ENCODE measurements at places on chromosomes 13 and 19. TPM values are rescaled to one million over a fixed set of nuclear protein-coding genes. Genes with fewer than 3 reads are reported as not detected.
A peak's percentile ranks its signal among the peaks of the same experiment; 100 is the strongest.

Gene ERCC1
- 86.2 TPM for total RNA-seq

- DNase-seq: no peak
These were observed 27.2 kb downstream of the CAPN12 start for GRCh38 chr19:38717051-38717450.

GRCh38 chr19:41001243-41001971 is 10.3 kb downstream of the CYP2B6 start:
- no peak for DNase-seq

Gene ATG4D
- 47.1 TPM for total RNA-seq

DNA sequence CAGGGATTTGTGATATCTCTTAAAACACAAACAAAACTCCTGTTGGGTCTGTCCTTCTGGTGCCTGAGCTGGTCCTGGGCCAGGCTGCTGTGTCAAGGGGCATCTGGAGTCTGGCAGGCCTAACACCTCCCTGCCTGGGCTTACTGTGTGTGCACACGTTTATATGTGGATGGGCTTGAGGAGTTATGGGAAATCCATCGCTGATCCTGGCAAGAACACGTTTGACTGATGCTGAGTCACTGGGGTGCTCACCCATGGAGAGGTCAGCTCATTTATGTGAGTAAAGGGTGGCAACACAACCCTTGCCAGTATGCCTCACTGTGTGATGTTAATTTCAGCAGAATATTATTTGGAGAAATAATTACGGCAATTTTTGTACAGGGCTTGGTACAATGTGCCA is 44.5 kb upstream of the PCDH8 start:
- DNase-seq: no peak

DNA sequence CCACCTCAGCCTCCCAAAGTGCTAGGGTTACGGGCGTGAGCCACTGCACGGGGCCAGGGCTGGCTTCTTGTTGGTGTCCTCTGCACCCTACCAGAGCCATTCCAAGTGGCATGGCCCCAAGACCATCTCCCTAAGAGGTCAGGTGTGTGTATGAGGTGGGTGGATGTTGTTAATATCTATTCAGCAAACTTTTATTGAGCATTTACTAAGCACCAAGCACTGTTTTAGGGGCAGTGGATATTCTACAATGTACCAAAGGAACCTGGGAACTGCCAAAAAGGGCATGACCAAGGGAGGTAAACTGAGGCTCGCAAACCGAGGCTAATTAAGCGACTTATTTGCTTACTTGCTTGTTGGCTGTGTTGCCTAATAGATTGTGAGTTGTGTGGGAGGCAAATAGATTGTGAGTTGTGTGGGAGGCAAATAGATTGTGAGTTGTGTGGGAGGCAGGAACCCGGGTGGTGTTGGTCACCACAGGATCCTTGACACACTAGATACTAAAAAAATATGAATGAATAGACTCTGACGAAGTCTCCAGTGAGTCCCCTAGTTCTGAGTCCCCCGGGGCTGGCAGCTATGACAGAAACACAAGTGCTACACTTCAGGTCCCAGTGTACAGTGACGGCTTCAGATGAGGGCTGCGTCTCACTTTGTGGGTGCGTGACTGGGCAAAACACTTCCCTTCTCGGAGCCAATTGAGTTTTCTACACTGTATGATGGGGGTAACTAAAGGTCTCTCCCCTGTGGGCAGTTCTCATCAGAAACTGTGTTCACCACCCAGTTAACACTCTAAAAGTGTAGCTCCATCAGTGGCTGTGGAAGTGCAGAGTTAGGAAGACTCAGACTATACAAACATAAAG is 5.0 kb upstream of the BICRA start:
- no peak for DNase-seq

DNA sequence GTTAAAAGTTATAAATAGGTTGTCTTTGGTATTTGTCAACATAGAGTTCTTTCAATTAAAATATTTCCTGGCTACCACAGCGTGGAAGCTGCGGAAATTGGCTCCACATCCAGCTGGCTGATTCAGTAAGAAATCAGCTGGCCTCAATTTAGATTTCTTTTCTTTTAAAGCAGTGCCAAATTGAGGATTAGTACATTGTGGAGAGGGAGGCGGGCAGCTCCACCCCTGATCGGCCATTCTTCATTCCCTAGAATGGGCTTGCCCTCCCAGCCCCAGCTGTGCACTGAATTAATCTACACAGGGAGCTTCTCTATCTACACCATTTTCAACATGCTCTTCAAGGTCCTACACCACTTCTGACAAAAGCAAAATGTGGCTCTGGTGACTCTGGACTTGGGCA is 624.8 kb downstream of the DACH1 start:
- DNase-seq: no peak

Gene EDDM13
- total RNA-seq: 0.46 TPM

Gene NCR1
- 0.65 TPM for total RNA-seq

GRCh38 chr13:90498096-90498495 is 849.4 kb upstream of the MIR17HG start:
- no peak for DNase-seq

Gene IGFL3
- total RNA-seq: not detected

GRCh38 chr13:60327511-60327910 is 69.5 kb upstream of the TDRD3 start:
- DNase-seq: no peak

DNA sequence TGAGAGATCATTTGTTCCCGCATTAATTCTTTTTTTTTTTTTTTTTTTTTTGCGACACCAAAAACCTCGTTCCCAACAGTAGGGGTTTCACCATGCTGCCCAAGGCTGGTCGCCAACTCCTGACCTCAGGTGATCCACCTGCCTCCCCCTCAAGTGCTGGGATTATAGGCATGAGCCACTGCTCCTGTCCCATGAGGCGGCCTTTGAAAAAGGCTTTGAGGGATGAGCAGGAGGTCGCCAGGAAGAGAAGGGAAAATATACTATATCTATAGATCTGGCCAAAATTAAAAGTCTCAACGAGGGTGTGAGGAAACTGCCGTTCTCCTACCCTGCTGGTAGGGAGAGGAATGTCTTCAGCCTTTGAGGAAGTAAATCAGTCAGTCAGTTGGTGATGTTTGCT is 26.2 kb downstream of the ZNF473 start:
- DNase-seq: no peak

Gene CYP2A7
- not detected for total RNA-seq

DNA sequence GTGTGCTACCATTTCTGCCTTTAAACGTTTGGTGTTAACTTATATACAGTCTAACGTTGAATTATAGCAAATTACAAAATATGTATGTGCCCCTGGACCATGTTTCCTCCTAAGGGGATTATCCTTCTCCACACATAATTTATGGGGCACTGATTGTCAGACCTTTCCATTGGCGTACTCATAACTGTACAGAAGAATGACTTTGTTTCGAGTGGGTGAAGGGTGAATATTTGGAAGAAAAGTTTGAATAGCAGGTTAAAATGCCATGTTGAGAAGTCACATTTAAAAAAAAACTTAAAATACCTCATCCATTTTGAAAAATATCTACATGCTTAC is 58.8 kb downstream of the SLC10A2 start:
- no peak for DNase-seq

Gene GNA15
- total RNA-seq: 19.9 TPM

- DNase-seq: no peak
These were observed 7.5 kb downstream of the KLF16 start for GRCh38 chr19:1855828-1856255.

Gene ATP1A3
- 4.9 TPM for total RNA-seq

Gene ZNF135
- total RNA-seq: 0.27 TPM

Gene SPACA4
- total RNA-seq: not detected

DNA sequence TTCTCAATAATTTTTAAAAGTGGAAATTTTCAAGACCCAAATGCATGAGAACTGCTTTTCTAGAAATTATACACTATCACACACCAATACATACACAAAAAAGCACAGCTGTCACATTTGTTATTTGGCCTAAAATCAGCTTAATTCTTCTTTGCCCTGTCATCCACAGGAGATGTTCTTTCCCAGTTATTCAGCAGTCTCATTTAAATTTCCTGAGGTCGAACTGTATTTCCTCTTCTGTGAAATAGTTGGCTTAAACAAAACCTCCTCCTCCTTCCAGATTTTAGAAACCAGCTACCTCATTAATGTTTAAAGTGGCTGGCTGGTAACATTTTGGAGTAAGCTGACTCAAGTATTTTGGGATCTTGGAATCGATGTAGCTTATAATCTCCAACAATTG is 39.1 kb downstream of the SMAD9 start:
- DNase-seq: no peak

Gene ZSWIM4
- total RNA-seq: 3.7 TPM

- DNase-seq: peak; percentile 83
These were observed 5.5 kb upstream of the ZNF428 start for GRCh38 chr19:43624933-43625332.

- DNase-seq: no peak
These were observed 4.3 kb downstream of the ERCC1 start for GRCh38 chr19:45419396-45419795.

DNA sequence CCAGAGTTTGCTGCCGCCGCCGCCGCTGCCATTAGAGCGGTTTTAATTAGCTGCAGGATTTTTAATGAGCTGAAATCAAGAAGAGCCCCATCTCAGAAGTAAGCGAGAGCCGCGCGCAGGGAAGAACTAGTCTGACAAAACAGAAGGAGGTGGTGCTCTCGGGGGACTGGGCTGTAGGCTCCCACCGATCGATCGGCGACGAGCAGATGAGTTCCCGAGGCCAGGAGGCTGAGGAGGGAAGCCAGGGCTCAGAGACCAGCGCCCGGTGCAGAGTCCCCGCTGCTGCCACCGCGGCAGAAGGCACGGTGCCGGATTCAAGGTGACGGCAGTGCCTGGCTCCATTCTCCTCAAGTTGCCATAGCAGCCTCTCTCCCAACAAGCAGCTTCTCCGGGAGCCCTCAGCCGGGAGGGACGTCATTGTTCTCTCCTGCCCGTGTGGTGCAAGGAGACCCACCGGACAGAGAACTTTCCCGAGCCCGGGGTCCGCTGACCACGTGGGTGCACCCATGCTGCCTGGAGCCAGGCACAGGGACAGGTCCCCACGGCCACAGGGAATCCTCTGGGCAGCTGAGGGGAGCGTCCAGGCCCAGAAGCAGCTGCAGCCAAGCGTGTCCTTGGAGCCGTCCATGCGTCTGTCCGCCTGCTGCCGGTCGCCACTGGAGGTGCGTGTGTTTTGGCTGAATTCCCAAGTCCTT is 62.9 kb downstream of the CHST8 start:
- DNase-seq: no peak

Gene FAM216B
- not detected for total RNA-seq

DNA sequence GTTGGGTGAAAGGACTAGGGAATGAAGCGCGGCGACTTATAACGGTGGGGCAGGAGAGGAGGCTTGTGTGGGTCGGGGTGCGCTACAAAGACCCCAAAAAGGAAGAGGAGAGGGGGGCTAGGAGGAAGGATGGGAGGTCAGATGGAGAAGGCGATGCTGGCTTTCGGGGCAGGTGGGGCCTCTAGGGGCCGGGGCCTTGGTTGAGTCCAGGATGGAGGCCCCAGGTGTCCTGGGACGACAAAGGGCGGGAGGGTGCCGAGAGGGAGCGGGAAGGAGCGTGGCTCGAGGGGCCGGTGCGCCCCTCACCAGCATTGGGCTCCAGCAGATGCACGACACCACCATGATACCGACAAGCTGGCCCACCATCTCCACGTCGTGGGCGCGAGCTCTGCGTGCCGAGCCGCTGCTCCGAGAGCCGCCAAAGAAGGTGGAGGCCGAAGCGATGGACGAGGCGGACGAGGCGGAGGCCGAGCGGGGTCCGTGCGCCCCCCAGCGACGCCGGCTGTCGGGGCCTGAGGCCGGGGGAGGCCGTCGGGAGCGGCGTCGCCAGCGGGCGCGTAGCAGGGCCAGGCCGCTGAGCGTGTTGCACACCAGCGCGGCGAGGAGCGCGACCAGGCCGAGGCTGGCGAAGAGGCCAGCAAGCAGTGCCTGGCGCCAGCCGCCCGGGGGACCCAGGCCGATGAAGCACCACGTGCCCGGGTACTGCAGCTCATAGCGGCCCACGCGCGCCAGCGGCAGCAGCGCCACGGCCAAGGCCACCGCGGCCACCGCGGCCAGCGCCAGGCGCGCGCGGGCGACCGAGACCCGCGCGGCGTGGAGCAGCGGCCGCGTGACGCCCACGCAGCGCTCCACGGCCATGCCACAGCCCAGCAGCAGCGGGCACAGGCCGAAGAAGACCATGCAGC is 1.8 kb downstream of the PTGER1 start:
- DNase-seq: no peak

- no peak for DNase-seq
These were observed 2.7 kb downstream of the COL5A3 start for GRCh38 chr19:10007371-10008183.

DNA sequence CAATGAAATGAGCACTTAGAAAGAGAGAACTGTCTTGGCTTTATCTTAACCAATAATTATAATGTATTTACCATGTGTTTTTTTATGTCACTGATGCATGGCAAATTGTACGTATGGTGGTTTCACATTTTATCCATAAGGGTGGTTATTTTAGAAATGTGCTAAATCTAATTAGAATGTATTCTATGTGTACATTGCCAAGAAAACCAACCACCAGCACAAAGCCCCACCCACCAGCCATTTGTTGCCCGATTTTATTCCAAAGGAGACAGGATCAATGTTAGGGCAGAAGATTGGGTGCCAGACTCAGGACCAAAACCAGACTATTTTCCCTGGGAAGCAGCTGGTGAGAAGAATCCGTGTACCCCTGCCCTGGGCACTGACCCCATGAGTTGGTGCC is 63.0 kb upstream of the SOX1 start:
- no peak for DNase-seq

Gene RAB3A
- total RNA-seq: 3.6 TPM
